ENCODE measurements at places on chromosomes 4 and X.

DNA sequence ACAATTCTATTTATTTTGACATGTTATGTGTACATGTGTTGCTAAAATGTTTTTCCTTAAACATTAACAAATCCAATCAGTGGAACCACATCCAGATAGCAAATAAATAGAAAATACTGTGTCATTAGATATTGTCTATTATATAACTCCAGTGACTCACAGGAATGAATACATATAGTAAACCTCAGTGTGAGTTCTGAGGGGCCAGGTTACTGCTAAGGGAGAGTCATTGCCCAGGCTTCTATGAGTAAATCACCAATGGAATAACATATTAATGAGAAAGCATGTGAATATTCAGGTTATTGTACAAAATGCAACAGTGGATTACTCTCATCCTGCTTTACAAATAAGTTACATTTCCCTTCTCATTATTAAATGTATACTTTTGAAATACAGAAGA is 27.2 kb downstream of the TACR3 start:
- DNase-seq, result no peak

DNA sequence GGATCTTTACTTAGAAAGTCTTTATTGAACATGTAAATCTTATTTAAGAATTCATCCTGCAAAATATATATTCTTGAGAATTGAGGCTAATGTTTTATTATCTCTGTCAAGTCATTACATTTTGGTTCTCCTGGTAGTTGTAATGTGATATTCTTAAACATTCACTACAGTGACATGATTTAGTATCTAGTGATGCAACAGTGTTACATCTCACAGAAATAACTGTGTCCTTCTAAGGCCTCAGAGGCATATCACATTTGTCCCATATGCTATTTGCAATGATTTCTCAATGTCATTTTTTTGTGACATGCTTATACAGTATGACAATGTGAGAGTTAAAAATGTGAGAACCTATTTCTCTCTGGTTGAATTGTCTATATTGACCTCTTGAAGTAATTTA is 34.1 kb downstream of the PRRG1 start:
- no peak for DNase-seq

- no peak for DNase-seq
These were observed 260.6 kb downstream of the EVC2 start for GRCh38 chr4:5447755-5448154.

DNA sequence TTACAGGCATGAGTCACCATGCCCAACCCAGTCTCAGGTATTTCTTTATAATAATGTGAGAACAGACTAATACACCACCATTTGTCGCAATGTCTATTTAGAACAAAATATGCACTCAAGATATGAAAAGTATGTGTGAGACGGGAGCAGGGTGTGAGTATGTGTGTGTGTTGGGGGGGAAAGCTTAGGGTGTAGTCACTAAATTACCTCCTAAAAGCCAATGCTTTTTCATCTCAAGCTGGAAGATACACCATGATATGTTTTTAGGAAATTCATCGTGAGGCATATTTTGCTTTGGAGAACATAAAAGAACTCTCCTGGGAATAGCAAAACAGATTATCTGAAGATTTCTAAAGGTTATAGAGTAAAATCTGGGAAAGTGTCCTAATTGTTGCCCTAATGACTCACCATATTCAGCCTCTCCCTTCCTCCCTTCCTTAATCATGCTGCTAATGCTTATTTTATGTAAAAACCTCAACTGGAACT is 262.7 kb downstream of the PDHA2 start:
- no peak for DNase-seq

GRCh38 chr4:139908636-139909437 is 243.2 kb downstream of the MGST2 start:
- no peak for DNase-seq

GRCh38 chr4:22573198-22573597 is 57.3 kb upstream of the ADGRA3 start:
- DNase-seq, result no peak

GRCh38 chr4:16457944-16458343 is 231.7 kb upstream of the TAPT1 start:
- DNase-seq, result no peak
